ENCODE measurements at places on chromosomes 13 and 19.
A peak's percentile ranks its signal among the peaks of the same experiment; 100 is the strongest.

- DNase-seq = no peak
Measured at GRCh38 chr19:20660473-20661140, 764 bp downstream of the ZNF626 start.

DNA sequence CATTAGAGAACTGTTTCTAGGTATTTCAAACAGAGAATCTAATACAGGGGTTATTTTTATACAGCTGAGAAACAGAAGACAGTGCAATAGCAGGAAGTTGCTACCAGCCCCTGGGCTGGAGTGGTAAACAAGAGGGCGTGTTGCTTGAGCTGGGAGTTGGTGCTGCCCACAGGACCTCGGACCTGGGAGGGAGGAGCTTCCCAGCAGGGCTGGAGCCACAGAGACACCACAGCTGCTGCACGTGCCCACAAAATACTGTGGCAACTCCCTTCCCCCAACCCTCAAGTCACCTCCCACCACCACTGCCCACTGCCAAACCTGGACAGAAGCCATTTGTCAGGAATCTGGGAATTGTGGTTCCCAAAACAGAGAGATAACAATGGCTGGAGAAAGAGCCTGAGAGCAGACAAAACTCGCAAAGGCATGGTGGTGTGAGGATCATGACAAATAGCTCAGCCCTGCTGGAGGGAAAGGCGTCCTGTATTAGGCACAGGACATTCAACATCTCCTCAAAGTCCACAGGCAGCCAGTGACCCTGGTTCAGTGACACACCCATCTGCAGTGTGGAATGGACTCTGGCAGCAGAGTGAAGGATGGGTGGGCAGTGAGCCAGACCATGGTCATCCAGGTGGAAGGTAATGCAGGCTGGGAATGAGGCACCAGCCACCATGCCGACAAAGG lies 57.2 kb downstream of the SPATA13 start:
- no peak for DNase-seq

GRCh38 chr19:27776020-27776419 lies 1436.9 kb downstream of the UQCRFS1 start:
- DNase-seq = no peak

DNA sequence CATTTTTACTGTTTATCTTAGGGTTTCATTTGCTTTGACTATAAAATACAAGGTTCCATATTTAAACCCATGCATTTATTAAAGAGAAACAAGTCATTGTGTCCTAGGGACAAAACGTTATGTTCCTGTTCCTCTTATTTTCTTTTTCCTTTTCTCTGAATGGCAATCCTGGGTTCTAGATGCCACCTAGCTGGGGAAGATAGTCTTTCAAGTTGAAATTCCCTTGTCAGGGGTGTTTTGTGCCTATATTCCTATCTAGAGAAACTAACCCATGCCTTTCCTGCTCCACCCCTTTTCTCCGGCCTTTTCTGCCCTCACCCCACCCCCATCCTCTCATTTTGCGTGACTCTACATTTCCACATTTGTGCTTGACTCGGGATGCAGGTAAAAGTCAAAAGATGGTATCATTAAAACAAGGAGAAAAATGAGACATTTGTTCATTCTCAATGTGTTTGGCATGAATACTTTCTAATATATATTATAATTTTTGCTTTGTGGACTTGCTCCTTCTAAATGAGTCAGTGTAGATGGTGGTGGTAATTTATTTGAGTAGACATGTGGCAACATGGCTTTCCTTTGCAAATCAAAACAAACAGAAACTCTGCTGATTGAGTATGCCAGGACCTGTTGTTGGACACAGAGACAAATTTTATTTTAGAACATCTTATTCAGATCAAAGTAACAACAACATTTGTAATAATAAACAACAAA lies 26.8 kb upstream of the STARD13 start:
- DNase-seq = no peak

DNA sequence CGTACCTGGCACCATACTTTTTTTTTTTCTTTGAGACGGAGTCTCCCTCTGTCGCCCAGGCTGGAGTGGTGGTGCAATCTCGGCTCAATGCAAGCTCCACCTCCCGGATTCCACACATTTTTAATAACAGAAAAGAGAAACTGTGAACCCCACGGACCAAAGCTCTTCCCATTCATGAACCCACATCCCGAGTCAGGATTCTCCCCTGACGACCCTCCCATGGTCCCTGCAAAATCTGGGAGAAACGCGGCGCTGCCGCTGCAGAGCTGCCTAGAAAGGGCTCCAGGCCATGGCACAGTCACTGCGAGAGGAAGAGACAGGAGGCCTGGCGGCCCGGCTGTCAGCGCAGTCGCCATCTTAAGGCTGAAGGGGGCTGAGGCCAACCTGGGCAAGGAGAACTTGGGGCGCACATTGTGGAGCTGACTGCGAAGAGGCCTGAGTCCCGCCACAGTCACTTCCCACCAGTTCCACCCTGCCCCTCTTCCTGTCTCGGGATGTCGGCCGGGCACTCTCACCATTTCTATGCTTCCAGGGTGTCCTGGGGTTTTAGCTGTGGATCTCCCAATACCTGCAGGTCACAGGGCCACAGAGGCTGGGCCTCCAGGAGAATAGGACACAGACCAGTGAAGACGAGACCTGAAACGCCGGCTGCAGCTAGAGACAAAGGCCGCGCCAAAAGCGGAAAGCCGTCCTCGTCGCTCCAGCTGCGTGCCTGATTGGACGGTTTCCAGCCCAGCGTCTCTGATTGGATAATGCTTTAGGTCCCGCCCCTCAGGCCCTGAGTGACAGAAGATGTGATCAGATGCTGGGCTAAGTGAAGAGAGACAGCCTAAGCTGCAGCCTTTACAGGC lies 71.0 kb downstream of the ZNF486 start:
- DNase-seq = peak; percentile 68

GRCh38 chr13:92805766-92806165 lies 420.8 kb upstream of the GPC6 start:
- DNase-seq = no peak

GRCh38 chr13:58080806-58081205 lies 449.3 kb downstream of the PCDH17 start:
- no peak for DNase-seq

- peak; percentile 12 for DNase-seq
Measured at GRCh38 chr19:29277102-29277501, 64.2 kb upstream of the UQCRFS1 start.

DNA sequence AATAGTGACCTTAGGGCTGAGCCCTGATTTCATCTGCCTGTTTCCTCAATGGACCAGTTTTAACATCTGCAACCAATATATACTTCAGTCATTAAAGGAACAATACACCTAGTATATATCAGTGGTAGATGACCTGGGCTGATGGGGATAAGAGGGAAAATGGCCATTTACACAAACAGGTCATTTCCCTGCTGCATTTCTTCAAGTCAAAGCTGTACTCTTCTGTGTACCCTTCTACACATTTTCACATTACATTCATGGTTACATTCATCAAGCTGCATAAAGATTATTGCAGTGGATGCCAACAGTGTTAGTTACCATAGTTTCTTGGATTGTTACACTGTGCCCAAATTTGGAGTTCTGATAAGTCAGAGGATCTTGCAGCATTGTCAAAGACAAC lies 81.2 kb upstream of the RAP2A start:
- no peak for DNase-seq

DNA sequence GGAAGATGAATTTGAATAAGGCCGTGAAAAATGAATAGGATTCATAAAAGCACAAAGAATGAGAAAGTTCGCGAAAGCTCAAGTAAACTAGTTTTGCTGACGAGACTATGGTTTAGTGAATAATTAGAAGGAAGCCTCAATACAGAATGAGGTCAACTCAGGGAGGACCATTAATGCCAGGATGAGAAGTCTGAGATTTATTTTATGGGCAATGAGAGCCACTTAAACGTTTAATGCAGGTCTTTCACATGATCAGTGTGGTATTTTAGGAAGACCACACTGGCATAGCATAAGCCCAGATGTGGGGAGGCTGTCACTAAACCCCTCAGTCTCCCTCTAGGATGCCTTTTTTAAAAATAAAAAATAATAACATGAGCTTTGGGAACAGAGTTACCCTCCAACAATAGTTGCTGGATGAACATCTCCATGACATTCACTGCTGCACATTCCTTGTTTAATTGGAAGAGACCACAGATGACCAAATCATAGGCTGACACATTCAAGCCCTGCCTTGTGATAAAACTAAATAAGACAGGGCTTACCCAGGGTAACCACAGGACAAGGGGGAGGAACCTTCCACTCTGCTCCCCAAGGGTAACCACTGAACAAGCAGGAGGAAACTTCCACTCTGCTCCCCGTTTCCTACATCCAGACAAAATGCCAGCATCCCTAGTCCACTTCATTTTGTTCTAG lies 43.6 kb upstream of the LSM14A start:
- DNase-seq = no peak

- no peak for DNase-seq
Measured at GRCh38 chr13:105247830-105248229, 1287.6 kb downstream of the EFNB2 start.

DNA sequence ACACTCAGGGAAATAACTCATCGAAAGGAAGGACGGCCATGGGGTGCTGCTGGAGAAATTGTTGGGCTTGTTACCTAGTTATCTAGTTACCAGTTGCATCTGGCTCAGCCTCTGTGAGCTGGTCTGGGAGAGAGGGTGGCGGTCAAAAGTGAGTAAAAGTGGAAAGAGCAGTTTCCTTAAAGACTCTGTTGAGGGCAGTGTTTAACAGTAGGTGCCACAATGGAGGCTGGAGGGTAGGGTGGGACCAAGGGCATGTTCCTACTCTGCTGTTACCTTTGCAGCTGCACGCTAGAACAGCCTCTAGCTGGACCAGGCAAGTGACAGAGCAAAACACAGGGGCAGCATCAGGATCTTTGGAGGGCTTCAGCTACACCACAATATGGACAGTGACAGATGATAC lies 228.8 kb upstream of the STARD13 start:
- no peak for DNase-seq

Data from stimulated activated CD8-positive, alpha-beta memory T cell treated with anti-CD3 and anti-CD28 coated beads, Interleukin-7, amount 100 ng/mL, for 1 hour (primary cell).